ENCODE measurements at places on chromosomes 12 and 14.

- DNase-seq = peak; percentile 20
Measured at GRCh38 chr12:53046655-53047220, 3.1 kb upstream of the TNS2 start.

- no peak for DNase-seq
Measured at GRCh38 chr12:109432431-109432830, 44.7 kb downstream of the KCTD10 start.

DNA sequence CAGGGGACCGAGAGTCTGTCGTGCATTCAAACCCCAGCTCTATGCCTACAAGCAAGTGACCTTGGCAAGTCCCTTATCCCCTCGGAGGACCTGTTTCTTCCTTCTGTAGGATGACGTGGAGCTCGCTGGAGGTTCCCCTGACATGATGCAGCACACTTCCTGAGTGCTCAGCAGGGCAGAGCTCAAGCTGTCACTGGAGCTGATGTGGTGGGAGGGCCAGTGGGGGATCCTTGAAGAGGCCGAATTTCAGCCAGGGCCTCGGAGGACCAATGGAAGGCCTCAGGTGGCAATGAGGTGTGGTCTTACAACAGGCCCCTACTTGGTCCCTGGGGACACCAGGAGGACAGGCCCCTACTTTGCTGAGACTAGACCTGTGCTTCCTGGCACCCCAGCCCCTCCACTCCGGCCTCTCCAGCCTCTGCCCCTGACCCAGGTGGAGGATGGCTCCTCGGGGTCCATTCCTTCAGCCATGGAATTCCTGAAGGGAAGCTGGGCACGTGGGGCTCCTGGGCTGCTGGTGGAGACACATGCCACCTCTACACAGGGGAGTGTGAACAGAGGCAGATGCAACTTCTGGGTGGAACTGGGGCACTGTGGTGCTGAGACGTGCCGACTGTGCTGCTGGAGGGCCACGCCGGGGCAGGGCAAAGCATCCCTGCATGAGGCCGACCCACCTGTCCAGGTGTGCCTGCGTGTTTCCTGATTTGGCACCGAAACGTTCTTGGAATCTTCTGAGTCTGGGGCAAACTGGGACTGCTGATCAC is 18.7 kb upstream of the KIF26A start:
- DNase-seq = no peak

DNA sequence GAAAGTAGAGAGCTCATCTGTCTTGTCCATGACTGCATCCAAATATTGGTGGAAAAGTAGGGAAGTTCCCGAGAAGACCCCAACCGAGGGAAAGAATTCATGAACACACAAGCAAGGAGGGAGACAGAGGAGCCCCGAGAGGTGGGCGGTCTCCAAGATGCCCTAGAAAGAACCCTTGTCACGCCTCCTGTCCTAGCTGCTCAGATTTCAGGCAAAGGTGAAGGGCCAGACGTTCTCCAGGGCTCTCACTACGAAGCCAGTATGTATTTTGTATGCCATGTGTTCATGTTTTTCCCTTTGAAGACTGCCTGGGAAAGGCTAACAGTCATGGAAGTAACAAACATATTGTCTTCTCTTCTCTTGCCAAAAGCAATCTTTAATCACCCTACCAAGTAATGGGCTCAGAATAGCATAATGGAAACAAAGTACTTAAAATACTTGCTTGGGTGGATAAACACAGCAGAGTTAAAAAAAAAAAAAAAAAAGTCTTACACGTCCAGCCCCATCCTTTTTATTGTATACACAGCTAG is 99.2 kb upstream of the TBX3 start:
- no peak for DNase-seq

DNA sequence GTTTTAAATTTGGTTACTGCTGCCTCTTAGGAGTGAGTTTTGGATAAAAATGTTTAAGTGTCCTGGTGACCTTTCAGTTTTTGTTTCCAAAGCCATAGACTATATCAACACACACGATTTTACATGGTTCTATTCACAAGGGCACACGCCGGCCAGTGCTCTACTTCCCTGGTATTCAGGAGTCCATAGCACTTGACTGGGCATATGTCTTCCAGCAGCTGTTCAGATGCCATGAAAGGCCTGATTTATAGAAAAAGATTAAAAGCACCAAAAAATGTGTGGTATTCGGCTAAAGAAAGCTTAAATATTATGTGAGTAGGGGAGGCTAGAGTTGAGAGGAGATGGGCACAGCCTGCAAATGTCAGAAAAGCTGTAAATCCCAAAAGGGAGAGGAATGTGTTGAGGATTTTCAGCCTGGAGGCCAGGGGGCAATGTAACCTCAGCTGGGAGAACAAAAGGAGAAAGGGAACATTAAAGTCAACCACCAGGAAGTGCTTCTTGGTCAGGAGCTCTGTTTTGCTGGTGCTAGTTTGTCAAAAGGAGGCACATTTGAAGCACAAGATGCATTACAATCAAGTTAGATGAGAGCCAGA is 478.4 kb downstream of the RAD51B start:
- no peak for DNase-seq

GRCh38 chr12:81300454-81300853 is 222.6 kb downstream of the ACSS3 start:
- no peak for DNase-seq

GRCh38 chr14:89163031-89163636 is 253.9 kb downstream of the FOXN3 start:
- DNase-seq = no peak

GRCh38 chr14:99436247-99437180 is 44.1 kb downstream of the SETD3 start:
- DNase-seq = no peak

DNA sequence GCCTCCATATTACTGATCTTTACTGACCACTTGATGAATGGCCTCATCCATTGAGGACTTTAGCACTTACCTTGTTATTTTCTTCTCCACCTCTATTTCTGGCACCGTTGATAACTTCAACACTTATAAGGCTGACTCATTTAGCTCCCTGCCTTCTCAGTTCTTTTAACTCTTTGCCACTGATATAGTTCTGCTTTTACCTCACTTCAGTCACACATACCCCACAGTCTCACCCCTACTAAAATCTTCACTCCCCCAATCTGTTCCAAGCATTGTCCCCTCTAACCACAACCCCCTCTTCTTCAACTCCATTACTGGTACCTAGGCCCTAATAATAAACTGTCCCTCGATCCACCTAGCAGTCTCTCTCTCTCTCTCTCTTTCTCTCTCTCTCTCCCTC is 141.0 kb downstream of the PAH start:
- no peak for DNase-seq

DNA sequence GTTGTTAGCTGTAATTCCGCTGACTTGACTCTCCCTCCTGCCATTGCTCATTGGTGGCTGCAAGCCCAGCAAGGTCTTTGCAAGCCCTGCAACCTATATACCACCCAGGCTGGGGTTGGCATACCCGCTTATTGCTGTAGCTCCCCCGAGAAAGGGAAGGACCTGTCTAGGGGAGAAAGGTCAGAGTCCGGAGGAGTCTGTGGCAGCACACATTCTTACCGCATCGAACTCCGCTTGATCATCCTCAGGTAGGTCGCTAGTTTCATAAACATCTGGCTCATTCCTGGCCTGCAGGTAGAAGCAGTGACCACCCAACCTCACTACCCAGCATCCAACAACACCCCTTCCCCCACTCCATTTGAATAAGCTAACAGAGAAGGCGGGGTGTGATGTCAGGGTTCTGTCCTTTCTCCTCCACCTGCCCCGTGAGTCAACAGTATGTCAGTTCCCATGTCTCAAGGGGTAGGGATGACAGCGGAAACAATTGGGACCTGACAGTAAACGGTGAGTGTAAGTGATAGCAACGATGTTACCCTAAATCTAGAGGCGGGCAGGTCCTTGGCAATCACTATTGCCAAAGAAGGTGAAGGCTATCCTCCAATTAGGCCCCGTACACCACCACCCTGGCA is 1.1 kb downstream of the DCTN2 start:
- no peak for DNase-seq

GRCh38 chr12:110253176-110253575 is 27.9 kb upstream of the ATP2A2 start:
- no peak for DNase-seq

DNA sequence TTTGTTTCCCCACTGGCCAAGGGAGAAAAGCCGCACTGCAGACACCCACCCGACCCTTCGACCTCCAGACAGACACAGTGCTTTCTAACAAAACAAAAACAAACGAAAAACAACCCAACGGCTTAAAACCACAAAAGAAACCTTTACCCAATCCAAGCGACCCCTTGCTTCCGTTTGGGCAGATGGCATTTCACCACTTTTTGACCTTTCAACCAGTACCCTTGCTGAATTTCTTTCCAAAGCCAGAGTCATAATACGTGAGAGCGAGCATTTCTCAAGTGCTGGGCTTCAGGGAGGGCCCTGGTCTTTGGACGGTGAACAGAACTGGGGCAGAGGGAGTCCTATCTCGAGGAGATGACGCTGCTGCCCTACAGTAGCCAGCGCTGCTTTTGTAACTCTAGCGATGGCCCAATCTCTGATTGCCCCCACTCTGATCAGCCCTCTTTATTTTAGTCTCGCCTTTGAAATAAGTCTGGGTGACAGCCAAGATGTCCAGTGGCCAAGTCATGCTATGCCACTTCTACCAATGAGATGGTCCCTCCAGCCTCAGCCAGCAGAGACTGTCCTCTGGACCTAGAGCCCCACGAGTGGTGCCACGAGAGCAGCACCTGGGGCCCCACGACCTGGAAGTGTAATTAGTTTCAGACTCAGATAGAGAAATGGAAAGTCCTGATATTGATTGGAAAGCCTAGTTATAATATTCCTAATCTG is 21.9 kb upstream of the ADIPOR2 start:
- DNase-seq = no peak

All from activated T-helper 1 cell treated with anti-CD3 and anti-CD28 coated beads, Interleukin-2, amount 50 U/mL, for 16 hours (primary cell).